ENCODE measurements at places on chromosomes 3 and 15.

DNA sequence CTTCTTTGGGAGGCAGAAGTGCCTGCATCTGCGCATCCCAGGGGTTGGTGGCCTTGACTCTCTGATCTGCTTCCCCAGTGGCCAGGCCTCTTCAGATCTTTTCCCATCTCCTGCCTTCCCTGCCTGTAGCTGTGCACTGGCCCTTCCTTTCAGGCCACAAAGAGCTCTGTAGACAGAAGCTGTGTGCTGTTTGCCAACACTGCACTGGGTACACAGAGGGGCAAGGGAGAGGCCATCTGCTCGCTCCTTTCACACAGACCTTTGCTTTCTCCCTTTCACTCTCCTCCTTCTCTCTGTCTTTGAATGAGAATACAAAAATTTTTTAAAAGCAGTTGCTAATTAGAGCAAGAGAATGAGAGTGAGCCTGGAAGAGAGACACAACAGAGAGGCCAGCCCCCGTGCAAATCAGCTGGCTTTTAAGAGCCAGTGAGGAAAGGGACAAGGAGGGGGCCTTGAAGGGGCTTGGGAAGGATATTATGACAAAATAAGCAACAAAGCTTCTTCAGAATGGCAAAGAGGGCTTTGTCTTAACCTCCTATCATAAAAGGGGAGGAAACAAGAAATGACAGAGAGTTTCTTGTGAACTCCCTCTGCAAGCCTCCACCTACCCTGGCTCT, 170.9 kb downstream of the EPHB1 start:
- DNase-seq: no peak

GRCh38 chr3:129699612-129700011, 93.1 kb upstream of the PLXND1 start:
- no peak for DNase-seq

GRCh38 chr3:50325497-50326181, 2.4 kb downstream of the TUSC2 start:
- DNase-seq: no peak

- no peak for DNase-seq
These were observed 94.5 kb upstream of the MYZAP start for GRCh38 chr15:57496946-57497869.

DNA sequence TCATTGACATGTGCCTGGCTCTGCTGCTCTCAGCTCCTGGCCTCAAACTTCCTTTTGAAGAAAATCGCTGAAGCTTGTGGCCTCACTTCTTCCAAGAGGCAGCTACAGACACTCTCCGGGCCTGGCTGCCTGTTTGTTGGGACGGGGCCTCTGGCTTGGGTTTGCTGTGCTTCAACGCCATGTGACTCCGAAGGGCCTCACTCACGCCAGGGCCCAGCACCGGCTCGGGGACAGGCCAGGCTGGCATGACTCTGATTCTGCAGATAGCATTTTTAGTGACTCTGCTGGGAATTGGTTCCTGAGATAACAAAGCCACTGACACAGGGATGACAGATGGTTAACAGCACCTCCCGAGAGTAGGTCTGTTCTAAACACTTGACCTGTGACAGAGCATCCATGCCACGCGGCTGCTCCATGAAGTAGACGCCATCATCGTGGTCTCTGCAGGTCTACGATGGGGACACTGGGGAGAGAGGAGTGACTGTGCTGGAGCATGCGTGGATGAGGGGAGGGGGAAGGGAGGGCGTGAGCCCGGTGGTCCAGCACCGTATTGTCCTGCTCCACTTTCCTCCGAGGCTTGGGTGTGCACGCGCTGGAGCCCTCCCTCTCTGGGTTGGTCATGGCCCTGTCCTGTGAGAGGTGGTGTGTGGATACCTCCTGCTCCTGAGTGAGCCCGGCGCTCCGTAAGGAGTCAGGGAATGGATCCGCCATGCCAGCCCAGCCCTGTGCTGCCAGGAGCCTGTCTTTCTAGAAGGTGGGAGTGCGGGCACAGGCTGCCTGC, 133.6 kb downstream of the TJP1 start:
- no peak for DNase-seq
